ENCODE measurements at places on chromosomes 6 and 20.

DNA sequence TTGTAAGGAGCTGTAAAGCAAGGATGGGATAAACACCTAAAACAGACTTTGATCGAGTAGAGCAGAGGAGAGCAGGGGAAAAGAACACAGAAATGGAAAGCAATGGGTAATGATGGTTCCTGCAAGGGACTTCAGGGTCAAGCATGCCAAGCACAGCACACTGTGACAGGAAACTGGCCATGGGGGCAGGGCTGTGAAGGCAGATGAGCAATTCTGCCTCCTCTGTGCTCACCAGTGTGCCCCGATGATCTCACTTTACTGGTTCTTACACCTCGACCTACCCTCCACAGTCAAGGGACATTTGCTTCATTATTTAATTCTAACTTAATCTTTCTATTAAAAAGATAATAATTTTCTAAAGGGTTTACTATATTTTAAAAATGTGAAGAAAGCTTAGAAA, 21.6 kb upstream of the MYB start:
- DNase-seq = peak; percentile 91

DNA sequence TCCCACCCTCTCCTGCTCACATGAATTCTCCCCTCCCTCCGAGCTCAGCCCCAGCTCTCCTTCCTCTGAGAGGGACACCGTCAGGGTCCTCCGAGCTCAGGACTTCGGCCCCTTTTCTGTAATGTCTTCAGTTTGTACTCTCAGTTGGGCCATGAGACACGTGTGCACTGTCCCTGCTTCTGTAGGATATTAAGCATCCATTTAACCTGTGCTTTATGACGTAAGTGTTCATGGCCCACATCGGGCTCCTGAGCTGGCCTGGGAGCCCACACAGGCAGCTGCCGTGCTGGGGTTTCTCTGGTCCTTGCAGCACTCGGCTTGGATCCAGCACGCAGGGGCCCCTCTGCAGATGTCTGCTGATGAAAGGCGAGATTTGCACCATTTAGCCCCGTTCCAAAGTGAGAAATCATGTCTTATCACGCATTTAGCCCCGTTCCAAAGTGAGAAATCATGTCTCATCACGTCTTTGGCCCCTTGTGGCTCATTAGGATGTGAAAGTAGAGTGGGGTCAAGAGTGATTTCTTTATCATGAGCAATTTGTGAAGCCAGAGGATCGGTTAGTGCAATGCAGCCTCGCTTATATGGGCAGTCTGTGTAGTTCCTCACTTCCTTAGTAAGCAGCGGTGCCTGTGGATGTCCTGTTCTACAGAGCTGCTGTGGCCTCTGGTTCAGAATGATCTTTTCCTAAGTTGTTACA, 25.3 kb downstream of the DUSP22 start:
- no peak for DNase-seq

GRCh38 chr6:168784426-168784825, 343.4 kb downstream of the SMOC2 start:
- no peak for DNase-seq

- DNase-seq = no peak
Observed at GRCh38 chr6:6890400-6890858, 217.3 kb upstream of the RREB1 start.

DNA sequence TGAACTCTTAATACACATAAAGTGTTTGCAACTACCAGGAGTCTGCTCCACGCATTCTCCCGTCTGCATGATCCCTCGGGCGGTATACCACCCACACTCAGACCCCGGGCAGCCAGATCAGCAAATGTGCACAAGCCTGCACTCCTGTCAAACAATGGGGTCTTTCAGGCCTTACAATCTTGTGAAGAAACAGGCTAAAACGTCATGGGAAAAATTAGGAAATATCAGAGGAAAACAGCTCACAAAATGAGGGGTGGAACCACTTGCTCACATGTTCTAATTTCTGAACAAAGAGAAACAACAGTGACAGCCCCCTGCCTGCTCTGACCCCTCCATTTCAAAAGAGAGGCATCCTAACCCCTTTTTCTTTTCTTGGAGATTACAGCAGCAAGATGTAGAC, 69.4 kb downstream of the BACH2 start:
- DNase-seq = no peak

DNA sequence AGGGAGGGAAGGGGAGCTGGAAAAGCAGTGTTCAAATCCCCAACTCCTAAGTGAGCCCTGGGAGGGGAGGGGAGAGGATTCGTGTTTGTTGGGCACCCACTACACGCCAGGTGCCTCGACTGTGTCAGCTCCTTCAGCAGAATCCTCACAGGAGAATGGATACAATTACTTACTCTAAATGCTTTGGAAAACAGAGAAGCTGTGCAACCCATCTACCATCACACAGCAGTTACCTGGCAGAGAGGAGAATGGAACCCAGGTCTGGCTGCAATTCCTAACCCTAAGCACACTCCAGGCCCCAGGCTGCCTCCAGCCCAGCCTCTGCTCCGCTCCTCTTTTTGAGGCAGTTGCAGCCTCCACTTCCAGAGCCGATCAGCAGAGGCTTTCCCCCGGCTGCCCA, 86.4 kb upstream of the PTPN1 start:
- no peak for DNase-seq
